Hair follicle dermal papilla cell (primary cell): ENCODE measurements at places on chromosomes 7 and 10. TPM values are rescaled to one million over a fixed set of nuclear protein-coding genes. Genes with fewer than 3 reads are reported as not detected.

The WNT8B gene
- total RNA-seq: not detected in 2 replicates

The CLDN12 gene
- total RNA-seq: 33.9 and 44.0 TPM in 2 replicates

The GLI3 gene
- total RNA-seq: 29.3 and 32.5 TPM in 2 replicates

The GPRIN2 gene
- total RNA-seq: not detected in 2 replicates

The GRM3 gene
- total RNA-seq: not detected in 2 replicates

The SKIDA1 gene
- 2.4 and 2.8 TPM in 2 replicates for total RNA-seq

The IFIT1B gene
- total RNA-seq: under 0.01 TPM in 1 of 2 replicates, not detected in the other

The FGFR2 gene
- 23.0 and 24.2 TPM in 2 replicates for total RNA-seq

The OLAH gene
- total RNA-seq: not detected in 2 replicates

The CAMK2B gene
- not detected in 2 replicates for total RNA-seq

The SPDYE5 gene
- 0.12 TPM in 1 of 2 replicates, not detected in the other for total RNA-seq

The PLPP4 gene
- total RNA-seq: 0.65 and 2.1 TPM in 2 replicates

The UPK3B gene
- 0.81 TPM in 1 of 2 replicates, not detected in the other for total RNA-seq
